NCI-H460 (cell line): ENCODE measurements at places on chromosomes 3 and 15.

- no peak for DNase-seq
These were observed 56.8 kb upstream of the RYK start for GRCh38 chr3:134307425-134307824.

GRCh38 chr15:70605606-70606410 lies 157.6 kb downstream of the UACA start:
- no peak for DNase-seq

- DNase-seq = no peak
These were observed 181.3 kb downstream of the SSR3 start for GRCh38 chr3:156373654-156374053.

GRCh38 chr3:48428572-48429316 lies 1.1 kb downstream of the PLXNB1 start:
- DNase-seq = no peak

DNA sequence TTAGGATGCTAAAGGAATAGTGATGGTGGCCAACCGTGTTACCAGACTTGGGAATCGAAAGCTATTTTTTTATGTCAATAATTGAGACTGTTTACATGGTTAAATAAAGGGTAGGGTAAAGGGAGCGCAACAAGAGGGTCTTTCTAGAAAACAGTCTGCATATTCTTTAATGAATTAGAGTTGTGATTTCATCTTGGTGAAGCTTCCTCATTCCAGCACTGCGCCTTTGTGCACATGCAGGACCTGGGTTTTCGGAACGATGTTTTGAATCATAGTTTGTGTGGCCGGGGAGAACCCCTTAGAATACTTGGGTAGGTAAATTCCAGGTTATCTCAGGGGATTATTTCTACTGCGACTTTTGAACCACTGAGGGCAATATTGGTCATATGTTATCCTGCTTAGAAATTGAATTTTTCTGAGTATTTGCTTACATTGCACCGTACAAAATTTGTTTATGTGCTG lies 1.3 kb downstream of the PIK3CA start:
- no peak for DNase-seq

DNA sequence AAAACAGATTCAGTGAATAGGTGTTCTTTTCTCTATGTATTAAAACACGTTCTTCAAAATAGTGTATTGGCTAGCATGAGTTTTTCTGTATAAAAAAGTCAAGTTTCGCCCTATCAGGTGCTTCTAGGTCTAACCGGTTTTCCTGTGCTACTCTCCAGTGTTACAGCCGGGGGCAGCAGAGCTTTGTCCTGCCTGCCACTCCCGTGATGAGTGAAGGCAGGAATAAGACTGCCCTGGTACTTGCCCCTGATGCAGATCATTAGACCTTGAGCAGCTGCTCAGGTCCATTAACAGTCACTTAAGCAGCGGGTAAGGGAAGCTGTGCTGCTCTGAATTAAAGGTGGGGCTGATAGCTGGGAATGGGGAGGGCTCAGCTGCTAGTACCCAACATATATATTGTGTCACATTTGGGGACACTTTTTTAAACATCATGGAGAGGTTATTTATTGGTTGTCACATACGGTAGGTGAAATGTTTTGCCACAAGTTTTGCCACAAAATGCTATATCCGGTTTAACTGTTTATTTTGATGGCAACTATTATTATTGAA lies 1.3 kb upstream of the UNC13C start:
- peak; percentile 6 for DNase-seq

DNA sequence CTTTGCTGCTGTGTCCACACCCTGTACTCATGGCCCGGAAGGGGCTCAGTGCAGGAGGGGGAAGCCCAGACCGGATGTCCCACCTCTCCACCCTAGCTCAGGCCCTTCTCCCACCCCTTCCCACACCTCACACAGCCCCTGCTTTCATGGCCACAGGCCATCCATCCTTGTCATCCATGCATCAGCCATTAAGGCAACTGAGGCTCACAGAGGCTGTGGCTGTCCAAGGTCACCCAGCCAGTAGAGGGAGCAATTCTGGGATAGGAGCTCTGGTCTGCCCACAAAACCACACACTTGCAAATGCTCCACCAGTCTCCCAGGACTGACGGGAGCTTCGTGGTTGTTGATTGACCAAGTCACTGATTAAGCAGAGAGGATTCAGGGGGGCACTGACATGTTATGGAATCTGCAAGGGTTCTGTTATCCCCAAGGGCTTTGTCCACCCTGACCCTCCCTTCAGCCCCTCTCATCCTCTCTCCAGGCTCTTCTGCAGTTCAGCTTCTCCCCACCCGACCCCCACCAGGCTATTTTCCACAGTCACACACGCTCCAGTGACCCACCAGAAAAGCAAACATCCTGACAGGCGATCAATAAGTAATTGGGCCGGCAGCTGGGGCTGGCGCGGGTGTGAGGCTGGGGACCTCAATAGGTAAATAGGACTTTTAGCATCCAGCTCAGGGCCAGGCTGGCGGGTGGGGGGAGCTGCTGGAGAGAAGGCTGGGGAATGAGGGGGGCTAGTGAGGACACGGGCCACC lies 15.1 kb downstream of the LINGO1 start:
- no peak for DNase-seq

DNA sequence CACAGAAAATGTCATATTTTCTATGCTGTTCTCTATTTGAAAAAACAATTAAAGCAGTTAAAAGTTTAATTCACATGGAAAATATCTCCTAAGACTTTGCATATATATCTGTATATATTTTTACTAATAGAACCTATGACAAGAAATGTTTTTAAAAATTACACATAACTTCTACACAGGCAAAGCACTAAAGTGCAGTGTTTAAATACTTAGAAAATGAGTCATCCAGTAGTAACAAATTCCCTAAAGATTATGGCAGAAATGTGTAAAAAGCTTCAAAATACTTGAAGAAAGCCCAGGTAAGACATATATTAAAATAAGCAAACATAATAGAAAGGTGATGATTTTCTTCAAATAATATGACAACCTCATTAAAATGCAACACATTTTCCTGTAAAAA lies 236.6 kb downstream of the TBC1D5 start:
- no peak for DNase-seq

GRCh38 chr3:100928638-100929428 lies 64.4 kb downstream of the ABI3BP start:
- peak; percentile 20 for DNase-seq

GRCh38 chr3:55075846-55076245 lies 148.0 kb upstream of the LRTM1 start:
- no peak for DNase-seq

- peak; percentile 61 for DNase-seq
These were observed 46.3 kb upstream of the FLNB start for GRCh38 chr3:57961828-57962447.

GRCh38 chr15:96125721-96126415 lies 204.6 kb upstream of the NR2F2 start:
- DNase-seq = peak; percentile 5

DNA sequence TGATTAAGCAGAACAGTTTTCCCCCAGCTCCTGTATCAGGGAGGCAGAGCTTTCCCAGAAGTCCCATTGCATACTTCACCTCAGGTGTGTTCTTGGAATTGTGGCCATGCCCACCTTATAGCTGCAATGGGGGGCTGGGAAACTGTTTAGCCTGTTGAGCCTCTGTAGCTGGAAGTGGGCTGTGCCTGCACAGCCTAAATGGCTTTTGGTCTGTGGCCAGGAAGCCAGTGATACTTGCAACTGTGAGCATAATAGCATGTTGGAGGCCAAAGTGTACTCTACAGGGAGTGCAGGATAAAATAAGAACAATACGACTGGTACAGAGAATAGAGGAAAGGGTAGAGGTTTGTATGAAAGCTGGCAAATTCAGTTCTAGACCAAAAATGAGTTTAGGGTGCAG lies 248.5 kb downstream of the PTPRG start:
- no peak for DNase-seq

GRCh38 chr3:171285287-171285686 lies 174.9 kb downstream of the TNIK start:
- no peak for DNase-seq

DNA sequence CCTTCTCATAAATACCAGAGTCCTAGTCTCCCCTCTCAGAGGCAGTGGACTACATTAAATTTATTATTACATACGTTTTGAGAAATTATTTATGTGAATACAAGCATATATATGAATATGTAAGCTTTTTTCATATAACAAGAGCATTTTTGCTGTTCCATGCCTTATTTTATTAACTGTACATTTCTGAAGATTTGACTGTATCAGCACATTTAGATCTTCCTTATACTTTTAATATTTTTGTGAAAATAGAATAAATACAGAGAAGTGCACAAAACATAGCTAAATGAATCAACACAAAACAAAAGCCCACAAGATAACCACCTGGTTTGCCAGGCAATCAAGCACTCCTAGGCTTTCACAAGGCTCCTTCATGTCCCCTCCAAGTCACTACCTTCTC lies 27.8 kb downstream of the HHLA2 start:
- no peak for DNase-seq

- no peak for DNase-seq
These were observed 549.9 kb upstream of the DPPA4 start for GRCh38 chr3:109887293-109887692.

- no peak for DNase-seq
These were observed 64.5 kb downstream of the GRIP2 start for GRCh38 chr3:14475621-14476020.

DNA sequence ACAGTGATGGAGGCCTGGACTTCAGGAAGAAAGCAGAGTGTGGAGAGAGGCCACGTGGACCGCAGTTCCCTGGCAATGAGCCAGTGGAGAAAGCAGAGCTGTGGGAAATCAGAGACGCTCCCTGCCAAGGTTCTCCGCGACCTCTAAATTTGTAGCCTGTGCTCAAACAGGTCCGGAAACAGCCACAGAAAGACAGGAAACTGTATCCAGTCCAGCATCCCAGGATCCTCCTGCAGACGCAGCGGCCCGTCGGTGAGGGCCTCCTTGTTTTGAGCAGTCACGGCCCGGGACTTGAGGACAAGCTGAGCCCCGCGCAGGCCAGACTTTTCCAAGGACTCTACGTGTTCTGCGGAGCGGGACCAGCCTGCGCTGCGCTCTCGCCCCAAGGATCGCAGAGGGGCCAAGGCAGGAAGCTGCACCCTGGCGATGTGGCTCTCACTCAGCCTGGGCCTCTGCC lies 22.3 kb downstream of the RPSA start:
- DNase-seq = no peak

- DNase-seq = no peak
These were observed 32.0 kb downstream of the SV2B start for GRCh38 chr15:91132079-91132478.

GRCh38 chr3:52017586-52017985 lies 21.9 kb upstream of the RPL29 start:
- no peak for DNase-seq

GRCh38 chr3:72627271-72627670 lies 221.0 kb downstream of the SHQ1 start:
- no peak for DNase-seq

- DNase-seq = no peak
These were observed 2.2 kb downstream of the LRCH3 start for GRCh38 chr3:197793247-197793646.

DNA sequence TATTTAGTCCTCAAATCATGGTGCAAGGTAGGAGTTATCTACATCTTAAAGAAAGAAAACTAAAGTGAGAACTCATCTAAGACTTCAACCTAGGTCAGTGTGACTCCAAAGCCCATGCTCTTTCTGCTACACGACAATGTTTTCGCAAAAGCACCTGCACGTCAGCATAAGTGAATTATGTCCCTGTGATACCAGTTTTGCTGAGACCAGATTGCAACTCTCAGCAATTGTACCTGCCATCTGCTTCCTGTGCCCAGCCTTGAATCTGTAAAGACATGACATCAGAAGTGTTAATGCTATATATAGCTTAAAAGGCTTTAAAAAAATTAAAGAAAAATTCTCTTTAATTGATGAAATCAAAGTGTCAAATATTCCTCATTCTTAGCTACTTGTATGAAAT lies 43.4 kb downstream of the RETNLB start:
- no peak for DNase-seq

- DNase-seq = no peak
These were observed 24.5 kb upstream of the TRAK1 start for GRCh38 chr3:42066516-42067181.

- DNase-seq = no peak
These were observed 66.5 kb upstream of the ARRDC4 start for GRCh38 chr15:97893967-97894366.

DNA sequence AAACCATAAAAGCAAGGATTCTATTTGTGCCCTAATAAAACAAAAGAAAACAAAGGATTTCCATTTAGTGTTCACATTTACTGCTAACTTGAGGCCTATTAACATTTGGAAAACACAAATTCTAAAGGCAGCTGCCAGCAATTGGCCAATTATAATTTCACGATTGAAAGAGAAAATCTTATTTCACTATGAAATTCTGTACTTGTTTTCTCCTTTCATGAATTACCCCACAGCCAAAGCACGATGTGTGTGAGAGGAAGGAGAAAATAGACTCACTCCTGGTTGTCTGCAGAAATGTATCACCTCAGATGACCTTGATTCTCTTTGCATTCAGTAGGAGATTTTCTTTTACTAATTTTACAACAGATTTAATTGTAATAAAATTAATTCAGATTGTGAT lies 242.8 kb upstream of the GBE1 start:
- DNase-seq = no peak

DNA sequence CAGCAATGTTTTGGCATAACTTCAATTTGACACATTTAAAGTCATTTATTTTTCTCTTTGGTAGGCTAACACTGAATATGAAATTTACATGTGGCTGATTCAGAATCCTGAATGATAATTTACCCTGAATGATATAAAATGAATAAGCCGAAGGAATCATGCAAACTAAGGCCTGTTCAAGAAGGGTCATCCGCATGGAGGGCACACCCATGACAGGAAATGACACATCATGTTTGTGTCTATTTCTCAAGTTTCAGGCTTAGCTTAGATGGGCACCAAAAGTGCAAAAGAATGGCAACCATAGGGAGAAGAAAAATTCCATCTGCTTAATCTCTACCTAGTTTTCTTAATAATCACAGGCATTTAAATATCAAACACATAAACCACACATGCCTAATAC lies 141.5 kb downstream of the DUT start:
- DNase-seq = peak; percentile 30

GRCh38 chr3:161150001-161150525 lies 44.9 kb upstream of the B3GALNT1 start:
- no peak for DNase-seq

DNA sequence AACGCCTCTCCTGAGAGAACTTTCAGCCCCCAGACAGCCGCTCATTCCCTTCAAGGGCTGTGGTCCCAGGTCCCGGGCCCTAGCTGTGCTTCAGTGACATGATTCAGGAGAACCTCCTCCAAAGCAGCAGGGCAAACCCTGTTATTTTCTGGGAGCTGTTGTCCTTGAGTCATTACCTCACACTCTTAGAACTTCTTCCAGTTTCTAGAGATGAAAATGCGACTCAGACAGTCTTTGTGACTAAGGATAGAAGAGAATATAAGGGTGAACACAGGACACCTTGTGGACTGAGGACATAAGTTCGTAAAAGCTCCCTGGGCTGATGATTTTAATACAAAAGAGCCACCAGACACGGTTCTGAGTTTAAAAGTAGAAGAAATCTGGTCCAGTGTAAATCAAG lies 203.8 kb downstream of the RORA start:
- DNase-seq = no peak

GRCh38 chr3:165210132-165210531 lies 13.9 kb upstream of the SLITRK3 start:
- no peak for DNase-seq
